ENCODE measurements at places on chromosomes 12 and 14.

DNA sequence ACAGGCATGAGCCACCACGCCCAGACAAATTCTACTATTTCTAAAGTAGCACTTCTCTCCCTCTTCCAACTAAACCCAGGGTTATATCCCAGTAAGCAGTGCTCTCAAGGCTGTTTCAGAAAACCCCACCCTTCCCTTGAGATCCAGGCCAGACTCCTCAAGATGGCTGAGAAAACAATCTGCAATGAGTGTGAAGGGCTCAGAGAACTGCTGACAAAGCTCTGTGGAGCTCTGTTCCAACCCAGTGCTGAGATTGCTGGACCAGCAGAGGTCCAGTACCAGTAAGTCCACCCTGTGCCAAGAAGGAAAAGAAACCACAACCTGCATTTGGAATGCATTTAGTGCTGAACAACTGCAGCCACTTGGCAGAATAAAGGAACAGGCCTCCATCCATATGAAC lies 3.7 kb upstream of the IFFO1 start:
- no peak for DNase-seq

- DNase-seq: no peak
Observed at GRCh38 chr12:125201090-125201489, 135.9 kb downstream of the AACS start.

GRCh38 chr12:8904665-8905064 lies 9.6 kb upstream of the PHC1 start:
- no peak for DNase-seq

GRCh38 chr12:85725991-85726390 lies 110.2 kb downstream of the RASSF9 start:
- DNase-seq: no peak

DNA sequence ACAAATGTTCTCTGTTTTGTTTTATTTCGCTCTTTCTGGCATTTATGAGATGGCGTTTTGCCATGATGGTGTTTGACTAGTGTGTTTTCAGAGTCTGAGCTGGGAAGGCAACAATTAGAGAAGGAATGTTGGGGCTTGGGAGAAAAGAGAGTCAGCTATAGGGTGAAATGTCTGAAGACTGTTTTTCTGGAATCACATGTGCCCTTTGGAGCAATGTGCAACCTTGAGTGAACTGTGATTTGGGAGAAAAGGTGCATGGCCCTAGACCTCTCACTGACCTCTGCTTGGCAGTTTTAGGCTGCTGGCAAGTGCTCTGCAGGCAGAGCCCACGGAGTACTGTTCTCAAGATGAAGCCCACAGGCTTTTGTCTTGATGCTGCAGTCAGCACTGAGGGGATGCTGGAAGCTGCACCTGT lies 379.9 kb upstream of the PDE3A start:
- no peak for DNase-seq

GRCh38 chr12:132021031-132021871 lies 71.5 kb downstream of the EP400 start:
- DNase-seq: no peak

DNA sequence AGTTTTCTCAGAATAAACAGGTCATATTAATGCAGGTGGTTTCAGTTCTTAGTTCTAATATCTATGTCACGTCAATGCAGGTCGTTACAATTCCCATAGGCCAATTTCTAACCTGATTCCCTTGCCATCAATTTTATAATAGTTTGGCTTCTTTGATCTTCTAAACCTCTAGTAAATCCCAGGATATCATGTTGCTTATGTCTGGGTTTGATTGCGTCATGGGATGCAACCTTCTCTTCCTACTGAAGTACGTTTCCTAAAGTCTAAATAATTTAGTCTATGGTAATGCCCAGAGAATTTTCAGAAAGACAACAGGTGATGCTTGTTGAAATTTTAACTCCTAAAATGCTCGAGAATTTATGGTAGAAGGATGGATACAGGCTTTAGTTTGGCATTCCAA lies 19.2 kb downstream of the TAS2R7 start:
- DNase-seq: no peak

DNA sequence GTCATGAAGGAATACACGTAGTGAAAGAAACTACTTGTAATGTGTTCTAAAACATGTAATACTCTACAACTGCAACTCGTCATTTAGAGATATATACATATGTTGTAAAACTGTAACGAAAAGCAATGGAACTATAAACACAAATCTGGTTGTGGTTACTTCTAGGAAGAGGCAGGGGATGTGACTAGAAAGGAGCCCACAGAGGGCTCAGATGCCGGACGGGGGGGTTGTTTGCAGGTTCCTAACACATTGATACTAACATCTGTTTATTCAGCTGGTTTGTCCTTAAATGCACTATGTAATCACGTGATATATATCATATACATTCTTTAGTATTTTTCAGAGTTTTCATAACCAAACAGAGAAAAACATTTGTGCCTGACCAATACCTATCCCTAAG lies 16.1 kb upstream of the ANHX start:
- no peak for DNase-seq

- DNase-seq: no peak
Observed at GRCh38 chr12:52087961-52088820, 8.7 kb downstream of the SMIM41 start.

DNA sequence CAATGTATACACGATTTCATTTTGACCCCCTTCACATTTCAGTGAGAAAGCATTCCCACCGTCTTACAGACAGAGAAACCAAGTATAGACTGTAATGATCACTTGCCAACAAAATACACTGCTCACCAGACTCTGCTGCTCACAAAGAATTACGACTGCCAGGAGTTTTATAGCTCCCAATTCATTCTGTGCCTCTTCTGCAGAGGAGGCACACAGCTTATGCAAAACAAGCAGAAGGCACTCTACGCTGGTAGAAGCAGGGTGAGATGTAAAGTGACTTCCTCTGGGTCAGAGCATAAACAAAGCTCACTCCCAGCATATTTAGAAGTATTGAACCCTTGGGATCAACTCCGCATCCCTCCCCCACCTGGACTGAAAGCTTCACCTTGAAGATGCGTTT lies 14.6 kb downstream of the SPTB start:
- DNase-seq: no peak

GRCh38 chr14:38065106-38065762 lies 142.5 kb upstream of the SSTR1 start:
- no peak for DNase-seq

DNA sequence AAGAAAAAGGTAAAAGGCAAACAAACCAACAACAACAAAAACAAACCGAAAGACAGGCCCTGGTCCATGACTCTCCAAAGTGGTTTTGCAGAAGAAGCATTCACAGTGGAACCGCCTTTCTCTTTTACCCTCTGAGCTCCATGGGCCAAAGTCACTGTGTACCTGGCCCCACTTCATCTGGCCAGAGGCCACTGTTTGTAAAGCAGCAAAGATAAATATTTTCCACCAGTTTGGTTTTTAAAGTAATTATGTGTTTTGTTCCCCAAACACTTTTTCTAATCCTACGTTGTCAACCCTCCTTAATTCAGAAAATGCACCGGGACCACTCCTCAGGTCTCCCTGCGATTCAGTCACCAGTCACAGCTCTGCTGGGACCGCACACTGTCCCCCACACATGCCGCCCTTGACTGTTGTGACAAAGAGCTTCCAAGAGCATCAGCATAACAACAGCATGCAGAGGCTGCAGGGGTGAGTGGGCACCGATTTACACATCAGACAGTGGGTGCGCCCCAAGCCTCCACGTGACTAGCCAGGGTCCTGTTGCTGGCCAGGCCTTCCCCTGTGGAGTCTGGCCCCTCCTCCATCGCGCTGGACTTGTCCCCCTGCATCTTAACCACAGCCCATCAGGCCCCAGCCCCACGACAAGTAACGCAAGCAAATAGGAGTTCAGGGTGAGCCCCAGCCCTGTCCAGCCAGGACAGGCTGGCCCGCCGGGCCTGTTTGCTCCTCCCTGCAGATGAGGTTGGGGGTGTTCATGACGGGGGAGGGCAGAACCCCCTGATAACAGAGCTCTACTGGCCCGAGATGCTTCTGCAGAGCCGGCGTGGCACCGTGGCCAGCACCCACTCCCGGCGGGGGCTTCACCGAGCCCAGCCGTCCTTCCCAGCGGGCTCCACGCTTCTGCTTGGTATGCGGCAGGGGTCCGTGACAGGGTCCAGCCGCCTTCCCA lies 65.2 kb upstream of the DIO3 start:
- DNase-seq: no peak

- peak; percentile 85 for DNase-seq
Observed at GRCh38 chr12:6554168-6555017, 1.4 kb downstream of the IFFO1 start.

GRCh38 chr14:31954991-31955390 lies 122.1 kb upstream of the ARHGAP5 start:
- DNase-seq: no peak

- DNase-seq: no peak
Observed at GRCh38 chr12:130873825-130874224, 2.0 kb downstream of the RAN start.

DNA sequence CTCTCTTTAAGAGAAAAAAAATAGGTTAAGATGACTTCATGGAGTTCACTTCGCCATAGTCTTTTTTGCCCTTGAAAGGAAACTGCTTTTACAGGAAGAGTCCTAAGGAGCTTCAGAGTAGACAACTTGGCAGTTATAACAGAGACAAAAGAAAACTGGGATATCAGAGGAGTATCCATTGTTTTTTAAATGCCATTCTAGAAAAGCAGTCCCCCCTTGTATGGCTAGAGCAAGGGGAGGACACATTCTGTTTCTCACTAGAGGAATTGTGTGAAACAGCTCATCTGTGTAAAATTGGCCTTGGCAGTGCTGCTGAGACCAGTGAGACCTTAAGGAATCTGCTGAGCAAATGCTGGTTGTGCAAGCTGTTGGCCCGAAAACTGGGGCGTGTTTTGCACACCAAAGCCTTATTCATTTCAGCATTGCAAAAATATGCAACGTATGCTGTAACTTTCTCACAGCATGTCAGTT lies 128.0 kb downstream of the GPR135 start:
- DNase-seq: peak; percentile 76

DNA sequence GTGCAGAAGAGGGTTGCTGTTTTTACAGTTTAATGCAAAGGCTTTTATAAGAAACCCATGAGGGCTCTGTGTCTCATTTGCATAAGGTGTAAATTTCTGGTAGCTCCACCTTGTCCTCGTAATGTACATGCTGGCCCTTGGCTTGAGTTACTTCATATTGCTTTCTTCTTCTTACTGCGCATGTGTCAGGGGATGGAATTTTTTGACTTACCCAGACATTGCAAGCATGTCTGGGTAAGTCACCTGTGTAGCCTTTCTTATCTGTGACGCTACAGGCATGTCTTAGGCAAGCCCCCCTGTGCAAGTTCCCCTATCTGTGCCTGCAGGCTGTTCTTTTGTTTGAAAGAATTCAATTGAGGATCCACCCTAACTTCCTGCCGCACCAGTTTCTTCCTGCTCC lies 274.2 kb downstream of the ETNK1 start:
- no peak for DNase-seq

GRCh38 chr12:60501124-60501729 lies 905.4 kb downstream of the SLC16A7 start:
- DNase-seq: no peak

DNA sequence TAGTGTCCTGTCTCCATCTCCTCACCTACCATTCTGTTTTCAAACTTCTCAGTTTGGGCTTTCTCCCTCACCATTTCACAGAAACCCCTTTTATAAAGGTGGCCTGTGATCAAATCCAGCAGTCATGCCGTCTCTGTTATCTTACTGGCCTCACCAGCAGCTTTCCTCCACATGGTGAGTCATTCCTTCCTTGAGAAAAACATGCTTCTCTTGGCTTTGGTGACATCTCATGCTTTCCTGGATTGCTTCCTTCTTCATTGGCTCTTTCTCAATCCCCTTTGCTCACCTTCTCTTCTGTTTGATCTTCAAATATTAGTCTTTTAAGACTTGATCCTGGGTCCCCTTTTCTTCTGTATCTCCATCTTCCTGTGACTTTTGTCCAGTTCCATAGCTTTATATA lies 164.9 kb downstream of the ANO4 start:
- DNase-seq: no peak

DNA sequence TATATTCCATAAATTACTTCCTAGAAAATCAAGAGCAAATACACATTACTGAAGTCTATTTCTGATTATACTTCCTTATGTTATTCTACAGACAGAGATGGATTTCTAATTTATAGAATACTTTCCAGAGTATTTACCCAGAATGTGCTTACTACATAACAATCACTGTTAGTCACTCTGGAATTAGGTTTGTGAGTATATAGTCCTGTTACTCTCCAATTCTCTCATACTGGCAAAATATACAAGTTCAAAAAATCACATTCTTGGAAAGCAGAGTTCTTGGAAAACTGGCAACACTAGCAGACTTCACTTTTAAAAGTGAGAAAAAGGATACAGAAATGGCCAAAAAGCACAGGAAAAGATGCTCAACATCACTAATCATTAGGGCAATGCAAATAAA lies 7.3 kb downstream of the PPP2R5E start:
- no peak for DNase-seq

DNA sequence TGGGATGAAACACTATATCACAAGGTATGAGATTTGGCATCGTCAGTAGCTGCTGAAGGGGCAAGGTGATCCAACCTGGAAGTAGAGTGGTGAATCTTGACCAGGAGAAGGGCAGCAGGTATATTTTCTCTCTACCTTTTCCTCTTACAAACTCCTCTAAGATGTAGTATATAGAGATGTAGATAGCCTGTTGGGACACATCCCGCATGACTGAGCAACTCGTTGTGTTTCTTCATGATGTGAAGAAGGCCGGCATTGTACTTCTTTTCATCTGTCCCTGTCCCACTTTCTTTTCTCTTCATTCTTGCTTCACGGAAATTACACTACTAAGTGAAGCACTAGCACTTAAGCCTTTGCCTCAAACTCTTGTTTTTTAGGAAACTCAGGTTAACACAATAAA lies 7.3 kb upstream of the CFAP54 start:
- DNase-seq: no peak

DNA sequence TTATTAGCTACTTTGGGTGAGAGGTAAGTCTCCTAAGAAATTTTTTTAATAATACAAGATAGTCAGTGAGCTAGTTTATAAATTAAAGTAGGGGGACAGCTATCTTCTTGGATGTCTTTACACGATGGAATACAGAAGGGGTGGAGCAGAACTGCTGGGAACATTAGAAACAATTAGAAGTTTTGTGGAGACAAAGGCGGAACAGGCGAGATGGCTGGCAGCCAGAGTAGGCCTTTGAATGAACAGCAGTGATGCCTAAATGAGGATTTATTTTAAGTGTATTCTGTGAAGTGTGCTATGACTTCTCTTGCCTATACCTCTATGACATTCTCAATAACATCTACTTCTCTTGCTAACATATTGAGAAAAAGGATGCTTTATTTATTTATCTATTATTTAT lies 1345.3 kb upstream of the SEL1L start:
- no peak for DNase-seq

All from femur (tissue), 1 donor.